Stomach (tissue), 19 donors: ENCODE measurements at places on chromosomes 6 and 20. TPM values are rescaled to one million over a fixed set of nuclear protein-coding genes. Genes with fewer than 3 reads are reported as not detected.

DNA sequence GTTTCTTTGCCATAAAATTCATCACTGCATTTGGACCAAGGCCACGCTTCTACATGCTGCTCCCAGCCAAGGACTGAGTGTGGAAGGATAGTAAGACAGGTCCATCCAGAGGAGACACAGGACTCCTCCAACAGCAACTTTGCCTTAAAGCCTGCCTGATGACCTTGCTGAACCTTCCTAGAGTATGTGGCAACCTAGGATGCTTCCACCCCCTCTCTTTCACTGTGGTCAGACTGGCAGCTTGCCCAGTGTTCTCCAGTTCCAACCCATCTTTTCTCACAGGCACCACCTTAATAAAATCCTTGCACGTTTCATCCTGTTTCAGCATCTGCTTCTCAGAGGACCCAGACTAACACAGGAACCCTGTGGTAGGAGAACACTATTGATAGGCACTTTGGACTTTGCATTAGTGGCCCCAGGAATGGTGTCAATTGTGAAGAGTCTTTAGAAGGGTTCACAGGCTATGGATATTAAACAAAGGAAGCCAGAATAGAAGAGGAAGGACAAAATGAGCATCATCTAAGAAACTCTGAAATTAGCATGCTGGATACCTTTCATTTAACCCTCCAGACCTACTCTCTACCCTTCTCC is 2.4 kb upstream of the PKHD1 start:
- no peak for DNase-seq

GRCh38 chr20:17589161-17589834 is 19.4 kb downstream of the DSTN start:
- DNase-seq = no peak

The UBD gene
- total RNA-seq = not detected

The PAK5 gene
- total RNA-seq = 0.92 TPM

GRCh38 chr20:14861028-14861699 is 523.8 kb upstream of the FLRT3 start:
- DNase-seq = no peak

DNA sequence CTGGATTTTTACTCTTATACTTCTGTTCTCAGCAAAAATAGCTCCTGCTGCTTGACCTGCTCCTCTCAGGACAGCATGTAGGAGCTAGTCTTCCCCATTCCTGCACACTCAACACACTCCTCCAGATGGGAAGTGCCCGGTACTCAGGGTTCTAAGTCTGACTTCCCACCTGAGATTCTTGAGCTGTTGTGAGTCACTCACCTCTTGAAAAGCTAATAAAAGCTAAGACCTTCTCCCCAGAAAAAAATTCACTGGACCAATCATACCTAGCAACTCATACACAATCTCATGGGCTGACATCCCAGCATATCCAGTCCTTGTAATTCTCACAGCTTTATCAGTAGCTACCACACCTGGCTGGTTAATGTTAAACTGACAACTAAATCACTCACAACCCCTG is 53.5 kb downstream of the TRPC4AP start:
- DNase-seq = peak; percentile 82

The ZNF391 gene
- 0.87 TPM for total RNA-seq
